ENCODE measurements at places on chromosomes 7 and 10.

GRCh38 chr10:99676426-99676825 lies 17.1 kb downstream of the ENTPD7 start:
- no peak for DNase-seq

- no peak for DNase-seq
Measured at GRCh38 chr7:129843978-129844840, 108.6 kb downstream of the UBE2H start.

GRCh38 chr7:97149843-97150242 lies 32.3 kb downstream of the SDHAF3 start:
- DNase-seq, result no peak

DNA sequence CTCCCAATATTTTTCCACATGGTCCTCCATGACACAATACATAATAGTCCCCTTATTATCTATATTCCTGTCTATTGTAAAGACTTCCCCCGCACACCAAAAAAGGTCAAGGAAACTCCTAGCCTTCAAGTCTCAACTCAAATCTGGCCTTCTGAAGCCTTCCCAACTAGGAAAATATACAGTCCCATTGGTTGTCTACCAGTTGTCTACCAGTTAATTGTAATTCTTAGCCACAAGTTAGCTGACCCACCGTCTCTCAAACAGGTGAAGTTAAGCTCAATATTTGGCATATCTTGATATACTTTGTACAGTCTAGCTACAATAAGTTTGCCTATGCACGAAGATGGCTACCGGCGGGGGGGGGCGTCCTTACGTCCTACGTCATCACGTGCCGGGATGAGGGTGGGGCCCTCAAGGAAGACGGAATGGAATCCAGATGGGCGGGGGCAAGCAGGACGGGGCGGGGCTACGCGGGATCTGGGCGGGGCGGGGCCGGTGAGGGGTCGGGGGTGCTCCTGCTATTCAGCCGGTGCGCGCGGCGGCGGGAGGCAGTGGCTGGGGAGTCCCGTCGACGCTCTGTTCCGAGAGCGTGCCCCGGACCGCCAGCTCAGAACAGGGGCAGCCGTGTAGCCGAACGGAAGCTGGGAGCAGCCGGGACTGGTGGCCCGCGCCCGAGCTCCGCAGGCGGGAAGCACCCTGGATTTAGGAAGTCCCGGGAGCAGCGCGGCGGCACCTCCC lies at the start of gene AHR:
TSS of gene AHR (plus strand) at position 551 of the 738 bp plus-strand sequence. CDS start 613 bp downstream, outside the sequence.
- peak; percentile 87 for DNase-seq

GRCh38 chr10:24723386-24723787 lies 300 bp downstream of the ARHGAP21 start:
- DNase-seq, result peak; percentile 17

- no peak for DNase-seq
Measured at GRCh38 chr10:122878799-122879338, 512 bp downstream of the FAM24B start.

GRCh38 chr7:96899108-96899507 lies 106.2 kb upstream of the DLX6 start:
- no peak for DNase-seq

DNA sequence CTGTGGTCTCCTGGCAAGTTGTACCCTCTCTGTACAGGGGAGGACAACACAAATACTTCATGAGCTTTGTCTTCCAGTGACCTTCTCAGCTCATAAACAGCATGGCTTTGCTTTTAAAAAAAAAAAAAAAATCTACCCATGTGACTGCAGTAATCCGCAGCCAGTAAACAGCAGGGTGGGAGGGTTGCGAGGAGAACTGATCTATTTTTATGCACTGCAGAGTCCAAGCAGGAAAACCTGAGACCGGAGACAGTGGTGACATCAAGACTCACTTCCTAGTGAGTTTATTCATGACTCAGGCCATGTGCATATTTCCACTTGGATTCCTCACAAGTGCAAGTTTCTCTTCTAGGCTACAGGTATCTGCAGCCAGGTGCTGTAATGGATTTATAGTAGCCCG lies 127.9 kb downstream of the NRF1 start:
- DNase-seq, result no peak

- no peak for DNase-seq
Measured at GRCh38 chr10:45075216-45075615, 74.5 kb downstream of the ZNF22 start.

DNA sequence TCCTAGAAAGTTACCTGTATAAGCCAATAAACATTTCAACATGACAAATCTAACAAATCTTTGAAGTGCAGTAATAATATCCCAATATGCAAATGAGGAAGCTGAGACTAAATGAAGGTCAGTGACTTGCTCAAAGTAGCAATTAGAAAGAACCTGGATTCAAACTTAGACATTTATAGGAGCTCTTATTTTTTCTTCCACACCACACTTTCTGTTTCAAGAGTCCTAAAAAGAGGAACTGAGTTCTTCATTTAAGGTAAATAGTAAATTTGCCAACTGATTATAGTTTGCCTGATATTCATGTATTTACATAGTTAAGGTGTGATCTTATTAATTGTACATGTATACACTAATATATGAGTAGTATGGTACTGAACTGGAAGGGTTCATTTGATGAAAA lies 44.0 kb downstream of the KLHDC10 start:
- DNase-seq, result no peak

GRCh38 chr10:47022311-47023131 lies 111.3 kb downstream of the PTPN20 start:
- DNase-seq, result no peak

- no peak for DNase-seq
Measured at GRCh38 chr10:71247414-71247705, 35.0 kb downstream of the UNC5B start.

DNA sequence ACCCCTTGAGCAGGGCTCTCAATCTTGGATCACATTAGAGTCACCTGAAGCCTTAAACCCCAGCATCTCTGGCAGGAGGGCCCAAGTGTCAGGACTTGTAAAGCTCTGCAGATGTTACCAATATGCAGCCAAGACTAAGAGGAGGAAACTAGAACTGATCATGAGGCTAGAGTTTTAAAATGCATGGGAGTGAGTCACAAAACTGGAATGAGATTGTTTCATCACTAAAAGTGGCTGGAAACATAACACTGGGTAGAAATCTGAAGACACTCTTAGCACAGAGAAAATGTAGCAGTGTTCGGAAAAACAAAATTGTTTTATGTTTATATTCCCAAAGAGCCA lies 63.3 kb upstream of the GHITM start:
- DNase-seq, result no peak

- DNase-seq, result no peak
Measured at GRCh38 chr7:20238754-20239324, 21.7 kb upstream of the MACC1 start.

DNA sequence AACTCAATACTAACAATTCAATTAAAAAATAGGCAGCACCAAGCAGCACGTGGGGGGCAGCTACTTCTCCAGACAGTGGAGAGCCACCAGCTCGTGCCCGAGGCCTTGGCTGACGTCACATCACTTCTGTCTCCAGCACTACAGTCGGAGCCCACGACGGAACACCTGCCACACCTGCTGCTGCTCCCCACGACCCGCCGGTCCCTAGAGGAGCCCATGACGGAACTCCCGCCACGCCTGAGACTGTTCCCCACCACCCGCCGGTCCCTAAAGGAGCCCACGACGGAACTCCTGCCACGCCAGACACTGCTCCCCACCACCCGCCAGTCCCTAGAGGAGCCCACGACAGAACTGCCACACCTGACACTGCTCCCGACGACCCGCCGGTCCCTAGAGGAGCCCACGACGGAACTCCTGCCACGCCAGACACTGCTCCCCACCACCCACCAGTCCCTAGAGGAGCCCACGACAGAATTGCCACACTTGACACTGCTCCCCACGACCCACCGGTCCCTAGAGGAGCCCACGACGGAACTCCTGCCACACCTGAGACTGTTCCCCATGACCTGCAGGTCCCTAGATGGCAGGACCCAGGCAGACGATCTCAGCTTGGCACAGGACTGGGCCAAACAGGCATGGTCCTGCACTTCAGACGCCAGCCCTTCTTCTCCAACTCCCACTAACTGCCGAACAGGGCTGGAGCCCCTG lies 258.0 kb downstream of the ELFN1 start:
- DNase-seq, result no peak

DNA sequence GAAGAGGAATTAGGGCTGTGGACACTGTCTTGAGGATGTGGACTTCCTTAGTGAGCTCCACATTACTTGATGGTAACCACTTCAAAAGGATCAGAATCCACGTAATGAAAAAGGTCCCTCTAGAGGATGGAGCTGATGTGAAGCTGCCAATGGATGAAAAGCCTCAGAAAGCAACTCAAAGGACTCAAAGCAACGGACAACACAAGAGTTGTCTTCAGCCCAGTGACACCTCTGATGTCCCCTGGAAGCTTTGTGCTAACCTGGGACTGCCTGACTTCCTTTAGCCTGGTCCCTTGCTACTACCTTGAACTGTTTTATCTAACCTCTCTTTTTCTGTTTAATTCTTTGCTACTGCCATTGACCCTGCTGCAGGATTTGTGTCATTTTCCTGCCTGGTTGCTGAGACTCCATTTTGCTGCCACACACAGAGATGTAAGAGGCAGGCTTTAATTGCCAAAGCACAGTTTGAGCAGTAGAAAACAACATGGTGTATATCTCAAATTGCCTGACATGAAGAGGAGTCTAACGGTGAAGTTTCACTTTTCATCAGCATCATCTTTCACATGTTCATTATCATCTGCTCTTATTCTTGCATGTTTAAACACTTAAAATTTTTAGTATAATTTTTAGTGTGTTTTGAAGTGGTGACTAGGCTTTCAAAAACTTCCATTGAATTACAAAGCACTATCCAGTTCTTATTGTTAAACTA lies 11.1 kb upstream of the SGCE start:
- no peak for DNase-seq

DNA sequence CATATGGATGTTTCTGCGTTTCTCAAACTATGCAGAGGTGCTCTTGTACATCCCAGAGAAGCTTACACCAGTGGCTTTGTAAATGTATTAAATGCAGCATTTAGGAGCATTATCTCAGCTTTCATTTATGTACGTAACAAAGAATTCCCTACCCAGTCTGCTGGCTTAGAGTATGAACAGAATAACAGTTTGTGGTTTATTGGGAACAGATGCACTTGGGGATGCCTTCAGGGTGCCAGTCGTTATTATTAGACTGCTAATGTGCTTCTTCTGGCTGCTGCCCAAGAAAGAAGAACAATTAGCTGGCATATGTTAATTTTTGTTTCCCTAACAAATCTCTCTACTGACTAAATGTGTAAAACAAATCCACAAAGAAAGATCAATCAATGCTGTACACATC lies 241.9 kb downstream of the FOXP2 start:
- DNase-seq, result no peak

GRCh38 chr10:50857579-50857978 lies 27.8 kb downstream of the A1CF start:
- DNase-seq, result no peak

- DNase-seq, result no peak
Measured at GRCh38 chr7:6477318-6477660, 29.5 kb upstream of the DAGLB start.

DNA sequence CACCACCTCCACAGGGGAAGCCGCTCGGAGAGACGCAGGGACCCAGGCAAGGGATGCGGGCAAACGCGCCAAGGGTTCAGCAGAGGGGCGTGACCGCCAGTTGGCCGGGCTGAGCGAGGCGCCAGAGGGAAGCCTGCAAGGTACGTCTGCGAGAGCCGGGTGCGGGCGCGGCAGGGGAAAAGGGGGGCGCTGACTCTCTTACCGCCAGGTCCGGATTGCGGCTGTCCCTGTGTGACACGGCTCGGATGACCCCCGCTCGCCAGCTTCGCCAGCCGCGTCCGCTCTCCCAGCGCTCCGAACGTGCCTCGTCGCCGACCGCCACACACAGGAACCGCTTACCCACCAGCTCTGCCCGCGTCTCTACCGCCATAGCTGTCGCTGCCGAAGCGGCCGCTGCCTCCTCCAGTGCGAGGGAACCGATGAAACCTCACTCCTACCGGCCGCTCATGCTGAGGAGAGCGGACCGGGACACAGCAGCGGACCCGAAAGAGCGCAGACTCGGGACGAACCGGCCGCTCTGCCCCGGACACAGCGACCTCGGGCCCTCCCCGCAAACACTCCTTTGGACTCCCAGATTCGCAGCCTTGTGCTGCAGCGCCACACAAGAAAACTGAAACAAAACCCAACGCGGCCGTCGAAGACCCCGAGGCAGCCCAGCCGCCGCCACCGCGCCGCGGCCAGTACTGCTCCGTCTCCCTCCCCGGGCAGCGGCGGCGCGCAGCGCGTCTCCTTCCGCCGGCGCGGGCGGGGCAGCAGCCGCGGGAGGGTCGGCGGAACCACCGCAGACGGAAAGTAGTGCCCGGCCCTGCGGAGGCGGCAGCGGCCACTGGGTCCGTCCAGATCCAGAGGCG lies at the start of gene JMJD1C:
TSS of gene JMJD1C (minus strand) at position 685 of the 851 bp plus-strand sequence. CDS start at position 370, 315 bp downstream.
- peak; percentile 19 for DNase-seq

DNA sequence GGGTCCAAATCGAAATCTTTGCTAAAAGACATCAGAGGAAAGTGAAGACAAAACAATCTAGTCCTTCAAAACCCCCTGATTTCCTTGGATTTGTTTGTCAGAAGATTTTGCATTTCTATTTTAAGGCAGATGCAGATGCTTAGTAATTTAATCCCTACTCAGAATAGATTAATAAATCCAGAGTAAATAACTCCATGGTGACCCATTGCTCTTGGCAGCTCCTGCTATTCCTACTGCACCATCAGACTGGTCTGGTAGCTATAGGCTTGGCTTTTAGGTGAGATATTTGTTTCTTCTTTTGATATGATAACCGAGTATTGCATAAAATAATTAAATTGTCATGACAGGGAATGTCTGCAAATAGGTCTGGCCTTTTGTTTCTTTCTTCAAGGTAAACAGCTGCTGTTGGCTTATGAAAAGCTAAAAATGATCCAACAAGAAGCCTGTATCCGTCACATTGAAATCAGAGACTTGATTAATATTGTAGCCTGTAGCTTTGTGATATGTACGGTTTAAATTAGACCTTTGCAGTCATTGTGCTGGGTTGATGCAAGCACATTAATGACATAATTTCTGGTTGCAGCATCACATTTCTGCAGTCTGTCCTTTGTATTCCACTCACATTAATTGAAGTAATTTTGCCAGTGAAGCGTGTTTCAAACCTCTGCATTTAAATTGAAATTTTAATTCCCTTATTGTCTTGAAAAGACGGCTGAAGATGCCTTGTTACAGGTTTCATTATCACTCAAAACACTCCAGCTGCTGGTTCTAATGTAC lies 40.7 kb downstream of the EXOC4 start:
- DNase-seq, result no peak

GRCh38 chr10:396107-396506 lies 260.9 kb downstream of the ZMYND11 start:
- DNase-seq, result no peak

- DNase-seq, result no peak
Measured at GRCh38 chr7:121960678-121961077, 87.7 kb downstream of the PTPRZ1 start.

- DNase-seq, result no peak
Measured at GRCh38 chr10:5553400-5554170, 28.8 kb downstream of the CALML3 start.

- DNase-seq, result no peak
Measured at GRCh38 chr10:35707642-35708425, 65.7 kb upstream of the FZD8 start.

Measured in stimulated activated CD4-positive, alpha-beta T cell treated with anti-CD3 and anti-CD28 coated beads, Interleukin-12 subunit alpha, Interleukin-12 subunit beta, amount 100 ng/mL, for 24 hours (primary cell).